ENCODE measurements at places on chromosomes 1 and 21.

- no peak for DNase-seq
These were observed 89.1 kb upstream of the IVNS1ABP start for GRCh38 chr1:185406006-185406690.

DNA sequence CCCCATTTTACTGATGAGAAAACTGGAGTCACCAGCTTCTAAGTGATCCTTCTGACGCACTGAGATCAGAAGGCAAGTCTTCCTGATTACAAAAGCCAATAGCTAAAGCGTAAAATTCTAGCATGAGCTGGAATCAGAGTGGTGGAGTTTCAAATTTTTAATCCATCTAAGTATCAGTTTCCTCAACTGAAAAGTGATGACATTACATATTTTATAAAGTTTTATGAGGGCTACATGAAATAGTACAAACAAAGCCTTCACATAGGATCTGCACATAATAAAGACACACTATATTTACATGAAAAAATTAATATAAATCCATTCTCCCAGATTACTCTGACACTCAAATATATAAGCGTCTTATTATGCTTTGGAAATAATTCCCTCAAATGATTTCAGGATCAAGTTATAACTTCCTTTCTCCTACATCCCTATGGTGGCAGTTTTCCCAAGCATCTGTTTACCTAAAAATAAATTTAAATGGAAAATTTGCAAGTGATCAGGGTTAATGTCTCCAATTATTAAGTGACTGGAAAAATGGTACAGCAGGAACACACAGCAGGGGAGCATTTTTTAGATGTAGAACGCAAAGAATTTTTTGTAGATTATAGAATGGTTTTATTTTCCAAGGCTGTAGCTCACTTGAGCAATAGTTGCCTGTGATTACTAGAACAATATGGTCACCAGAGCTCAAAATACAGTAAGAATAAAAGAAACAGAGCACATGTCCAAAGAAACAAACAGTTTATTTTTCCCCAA, 490.4 kb upstream of the C1orf87 start:
- DNase-seq = no peak

DNA sequence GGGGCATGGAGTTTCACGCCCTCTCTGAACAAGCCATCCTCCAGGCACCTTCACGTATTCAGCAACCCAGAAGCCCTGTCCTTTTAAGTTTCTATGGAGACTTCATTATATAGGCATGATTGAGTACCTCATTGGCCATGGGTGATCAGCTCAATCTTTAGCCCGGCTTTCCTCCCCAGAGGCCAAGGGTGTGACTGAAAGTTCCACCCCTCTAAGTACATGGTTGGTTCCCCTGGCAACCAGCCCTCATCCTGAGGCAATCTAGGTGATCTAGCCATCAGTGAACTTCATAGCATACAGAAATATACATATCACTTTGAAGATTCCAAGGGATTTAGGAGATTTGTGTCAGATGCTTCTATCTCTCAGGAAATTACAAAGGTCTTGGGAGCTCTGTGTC, 21.3 kb upstream of the DHX9 start:
- DNase-seq = no peak

DNA sequence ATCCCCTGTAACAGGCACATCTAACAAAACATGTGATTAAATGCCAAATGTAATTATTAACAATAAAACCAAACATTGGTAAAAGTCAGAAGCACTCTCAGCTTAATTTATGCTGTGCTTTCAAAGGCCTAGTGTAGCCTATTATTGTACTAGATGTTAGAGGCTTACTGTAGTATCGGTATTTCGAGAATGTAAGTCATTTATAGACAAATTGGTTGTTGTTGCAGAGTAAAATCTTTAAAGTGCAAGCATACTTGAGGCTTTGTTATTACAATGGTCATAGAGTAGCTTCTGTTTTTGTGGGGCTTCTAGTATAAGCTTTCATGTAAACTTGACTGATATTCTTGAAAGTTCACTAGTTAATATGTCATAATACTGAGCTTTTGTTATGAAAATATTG, 965.8 kb downstream of the PLA2G4A start:
- DNase-seq = no peak

- no peak for DNase-seq
These were observed 32.6 kb downstream of the CHIA start for GRCh38 chr1:111323231-111323630.

- DNase-seq = no peak
These were observed 36.2 kb upstream of the MRPS6 start for GRCh38 chr21:34037009-34037795.

- DNase-seq = no peak
These were observed 1532.1 kb upstream of the TPTE start for GRCh38 chr21:8989261-8989711.

DNA sequence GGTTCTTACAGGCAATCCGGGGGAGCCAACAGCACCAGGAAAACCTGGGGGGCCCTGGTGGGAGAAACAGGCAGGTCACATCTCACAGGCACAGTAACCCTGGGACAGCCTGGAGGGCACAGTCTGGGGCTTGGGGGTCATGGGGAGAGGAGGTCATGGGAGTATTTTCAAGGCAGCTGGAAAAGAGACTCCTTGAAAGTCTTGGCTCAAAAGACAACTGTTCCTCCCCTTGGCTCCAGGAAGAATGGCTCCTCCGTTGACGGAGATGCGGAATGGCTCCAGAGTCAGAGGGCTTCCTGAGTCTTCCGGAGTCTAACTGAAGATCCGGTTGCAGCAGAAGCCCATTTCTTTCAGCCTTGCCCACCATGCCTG, 25.9 kb upstream of the PEF1 start:
- DNase-seq = no peak

- no peak for DNase-seq
These were observed 49.9 kb downstream of the TOMM20 start for GRCh38 chr1:235078480-235079381.

DNA sequence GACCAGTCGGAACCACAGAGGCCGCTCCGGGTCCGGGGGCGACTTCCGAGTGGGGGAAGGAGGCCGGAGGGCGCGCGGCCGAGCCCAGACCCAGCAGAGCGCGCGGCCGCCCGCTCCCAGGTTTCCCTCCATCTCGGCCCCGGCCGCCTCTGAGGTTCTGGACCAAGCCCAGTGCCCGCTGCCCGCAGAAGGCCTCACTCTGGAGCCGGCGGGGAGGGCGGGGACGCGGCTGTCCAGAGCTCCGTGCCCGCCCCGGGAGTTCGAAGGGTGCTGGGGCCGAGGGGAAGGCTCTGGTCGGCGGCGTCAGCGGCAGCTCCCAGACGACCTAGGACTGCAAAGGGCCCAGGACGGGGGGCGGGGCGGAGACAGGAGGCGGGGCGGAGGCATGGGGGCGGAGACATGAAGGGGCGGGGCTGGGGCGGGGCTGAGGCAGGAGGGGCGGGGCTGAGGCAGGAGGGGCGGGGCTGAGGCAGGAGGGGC, 48.0 kb upstream of the SLC19A1 start:
- DNase-seq = no peak

DNA sequence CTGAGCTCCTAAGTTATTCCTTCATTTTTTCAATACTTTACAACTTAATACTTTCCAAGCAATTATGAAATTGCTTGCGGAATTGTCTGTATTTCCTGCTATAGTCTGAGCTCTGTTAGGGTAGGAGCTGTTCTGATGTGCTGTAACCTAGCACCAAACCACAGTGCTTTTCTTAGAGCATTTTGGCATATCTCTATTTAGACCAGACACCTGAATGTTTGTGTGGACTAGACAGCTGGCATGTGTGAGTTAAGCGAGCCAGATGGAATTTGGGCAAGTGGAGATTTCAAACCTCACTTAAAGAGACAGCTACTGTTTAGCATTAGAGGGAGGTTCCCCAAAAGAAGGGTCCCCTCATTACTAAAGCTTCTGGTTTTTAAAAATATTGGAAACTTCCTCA, 106.1 kb downstream of the RWDD3 start:
- no peak for DNase-seq

GRCh38 chr1:154786804-154787570, 83.1 kb downstream of the KCNN3 start:
- DNase-seq = no peak

- DNase-seq = no peak
These were observed 26.9 kb downstream of the DAP3 start for GRCh38 chr1:155715777-155716176.

DNA sequence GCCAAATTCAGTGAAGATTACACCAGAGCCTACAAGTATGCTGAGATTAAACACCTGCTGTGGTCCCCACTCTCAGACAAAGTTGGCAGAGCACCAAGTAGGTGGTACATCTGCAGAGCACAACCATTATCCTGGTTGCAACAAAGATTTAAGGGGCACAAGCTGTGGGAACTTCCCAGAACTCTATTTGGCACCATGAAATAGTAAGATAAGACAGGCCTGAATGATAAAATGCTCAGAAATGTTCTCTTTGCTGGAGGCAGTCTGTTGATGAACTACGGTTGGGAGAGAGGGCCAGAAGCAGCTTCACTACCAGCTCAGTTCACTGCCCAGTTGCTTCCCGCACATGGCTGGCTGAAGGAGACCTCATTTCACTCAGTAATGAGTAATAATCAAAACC, 19.9 kb downstream of the RPL5 start:
- no peak for DNase-seq

GRCh38 chr1:211333906-211334305, 7.3 kb downstream of the TRAF5 start:
- DNase-seq = no peak

- DNase-seq = no peak
These were observed 41.3 kb downstream of the DYRK1A start for GRCh38 chr21:37407719-37408420.

- DNase-seq = no peak
These were observed 3.6 kb downstream of the KCNE2 start for GRCh38 chr21:34367320-34367935.

- no peak for DNase-seq
These were observed 633 bp downstream of the THEMIS2 start for GRCh38 chr1:27872802-27873551.

GRCh38 chr21:46021978-46022544, 40.5 kb downstream of the COL6A1 start:
- DNase-seq = no peak

DNA sequence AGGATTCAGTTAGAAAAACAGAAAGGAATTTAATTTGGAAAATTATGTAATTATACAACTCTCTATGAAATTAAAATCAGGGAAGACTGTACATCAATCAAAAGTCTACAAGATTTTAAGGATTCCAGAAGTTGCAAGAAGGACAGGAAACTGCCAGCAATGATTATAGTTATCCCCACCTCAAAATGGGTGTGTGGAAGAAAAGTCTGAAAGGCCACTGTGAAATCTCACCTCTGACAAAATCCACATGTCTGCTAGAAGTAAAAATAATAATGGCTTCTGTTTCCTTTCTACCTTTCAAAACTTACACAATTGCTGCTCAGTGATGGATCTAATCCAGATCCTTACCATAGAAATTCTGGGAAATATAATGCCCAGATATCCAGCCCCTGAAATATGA, 708.1 kb upstream of the ADGRL4 start:
- DNase-seq = no peak

DNA sequence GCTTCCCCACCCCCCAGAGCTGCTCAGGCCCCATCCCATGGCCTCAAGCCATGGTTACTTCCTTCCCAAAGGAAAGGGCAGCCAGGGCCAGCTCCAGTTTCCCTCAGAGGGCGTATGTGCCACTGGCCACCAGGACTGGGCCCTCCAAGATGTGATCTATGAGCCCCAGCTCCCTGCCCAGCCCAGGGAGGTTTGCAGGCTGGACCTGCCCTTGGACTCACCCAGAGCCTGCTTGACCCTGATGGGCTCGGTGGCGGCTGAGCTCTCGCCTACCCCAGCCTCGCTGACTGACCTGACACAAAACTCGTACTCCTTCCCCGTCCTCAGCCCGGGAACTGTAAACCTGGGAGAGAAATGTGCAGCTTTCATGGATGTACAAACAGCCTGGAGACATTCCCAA, 29.6 kb downstream of the MYOM3 start:
- no peak for DNase-seq

- DNase-seq = no peak
These were observed 455.9 kb downstream of the PLPP3 start for GRCh38 chr1:56123421-56123820.

DNA sequence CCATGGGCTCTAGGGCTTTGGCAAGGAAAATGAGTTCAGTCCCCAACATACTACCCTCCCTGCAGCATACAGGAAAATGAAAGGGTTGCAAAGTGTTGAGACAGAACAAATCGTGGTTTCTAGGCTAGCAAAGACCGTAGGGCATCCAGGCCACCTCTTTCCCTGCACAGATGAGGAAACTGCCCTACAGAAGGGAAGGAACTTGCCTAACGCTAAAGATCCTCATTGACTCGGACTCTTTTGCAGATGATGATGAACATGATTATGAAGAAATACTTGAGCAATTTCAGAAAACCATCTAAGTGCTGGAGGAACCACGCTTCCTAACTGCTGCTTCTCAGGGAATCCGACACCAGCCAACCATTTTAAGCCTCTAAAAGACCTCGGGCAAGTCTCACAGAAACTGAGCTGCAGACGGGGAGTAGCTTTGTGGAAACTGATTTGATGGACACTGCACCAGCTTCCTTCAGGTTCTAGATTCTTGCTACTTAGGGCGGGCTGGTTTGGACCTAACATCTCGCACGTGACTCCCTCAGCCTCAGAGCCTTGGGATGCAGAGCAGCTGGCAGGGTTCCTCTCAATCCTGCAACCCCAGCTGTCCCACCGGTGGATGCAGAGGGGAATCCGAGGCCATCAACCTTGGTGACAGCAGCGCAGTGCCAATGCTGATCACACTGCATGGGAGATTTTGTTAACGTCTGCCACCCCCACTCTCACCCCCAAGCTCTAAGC, 13.4 kb downstream of the THEMIS2 start:
- no peak for DNase-seq

DNA sequence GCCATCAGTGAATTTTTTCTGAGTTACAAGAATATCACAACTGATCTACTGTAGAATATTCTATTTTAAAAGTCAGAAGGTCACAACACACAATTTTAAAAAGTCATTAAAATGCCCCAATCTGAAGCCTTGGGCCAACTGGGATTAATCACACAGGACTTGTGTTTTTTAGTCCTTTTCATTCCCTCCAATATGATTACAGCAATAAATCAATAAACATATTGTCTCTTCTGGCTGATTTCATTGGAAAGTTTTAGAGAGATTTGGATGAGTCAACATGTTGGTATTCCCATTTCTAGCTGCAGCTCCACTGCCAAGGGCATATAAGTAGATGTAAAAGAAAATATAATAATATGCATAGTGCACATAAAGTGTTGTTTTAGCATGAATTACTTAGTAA, 85.8 kb downstream of the NIBAN1 start:
- DNase-seq = no peak

DNA sequence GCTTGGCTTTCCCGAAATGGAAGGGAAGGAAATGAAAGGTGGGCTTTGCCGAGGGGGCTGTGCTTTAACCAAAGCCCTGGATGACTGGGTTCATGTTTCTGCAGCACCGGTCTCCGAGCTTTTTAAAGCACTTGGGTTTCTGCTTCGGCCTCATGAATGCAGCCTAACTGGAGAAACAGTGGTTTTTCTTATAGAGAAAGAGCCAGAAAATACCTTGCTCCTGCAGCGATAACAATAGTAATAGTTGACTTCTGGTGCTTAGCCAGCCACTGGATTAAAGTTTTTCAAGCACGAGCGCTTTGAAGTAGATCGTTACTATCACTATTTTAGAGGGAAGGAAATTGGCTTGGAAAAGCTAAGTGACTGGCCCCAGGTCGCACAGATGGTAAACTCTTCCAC, 500 bp upstream of the DOCK7 start:
- DNase-seq = no peak

- no peak for DNase-seq
These were observed 26.6 kb downstream of the NUAK2 start for GRCh38 chr1:205294934-205295333.

Data from amygdala (tissue), 56 donors.